Activated T-helper 1 cell treated with anti-CD3 and anti-CD28 coated beads, Interleukin-12 subunit alpha, Interleukin-12 subunit beta, Interleukin-2, Interleukin-4 antibody, amounts not matched to agents 30 ng/mL and 10 ng/mL and 1 ng/mL, durations not matched to agents 14 hours and 24 hours and 36 hours (primary cell): ENCODE measurements at places on chromosomes 12 and 14. TPM values are rescaled to one million over a fixed set of nuclear protein-coding genes. Genes with fewer than 3 reads are reported as not detected.
A peak's percentile ranks its signal among the peaks of the same experiment; 100 is the strongest.

Gene DPPA3
- not detected in 2 replicates for total RNA-seq

GRCh38 chr14:35349496-35350365 lies 54.8 kb downstream of the NFKBIA start:
- DNase-seq: no peak

DNA sequence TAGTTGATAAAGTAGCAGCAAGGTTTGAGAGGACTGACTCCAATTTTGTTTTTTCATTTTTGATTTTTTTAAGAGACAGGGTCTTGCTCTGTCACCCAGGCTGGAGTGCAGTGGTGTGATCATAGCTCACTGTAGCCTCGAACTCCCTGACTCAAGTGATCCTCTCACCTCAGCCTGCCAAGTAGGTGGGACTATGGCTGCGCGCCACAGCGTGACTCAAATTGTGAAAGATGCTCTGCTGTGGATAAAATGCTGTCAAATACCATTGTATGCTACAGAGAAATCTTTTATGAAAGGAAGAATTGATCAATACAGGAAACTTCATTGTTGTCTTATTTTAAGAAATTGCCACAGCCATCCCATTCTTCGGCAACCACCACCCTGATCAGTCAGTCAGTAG lies 48.3 kb downstream of the SCN8A start:
- DNase-seq: no peak

GRCh38 chr14:31294746-31295405 lies 87.3 kb upstream of the HECTD1 start:
- DNase-seq: no peak

DNA sequence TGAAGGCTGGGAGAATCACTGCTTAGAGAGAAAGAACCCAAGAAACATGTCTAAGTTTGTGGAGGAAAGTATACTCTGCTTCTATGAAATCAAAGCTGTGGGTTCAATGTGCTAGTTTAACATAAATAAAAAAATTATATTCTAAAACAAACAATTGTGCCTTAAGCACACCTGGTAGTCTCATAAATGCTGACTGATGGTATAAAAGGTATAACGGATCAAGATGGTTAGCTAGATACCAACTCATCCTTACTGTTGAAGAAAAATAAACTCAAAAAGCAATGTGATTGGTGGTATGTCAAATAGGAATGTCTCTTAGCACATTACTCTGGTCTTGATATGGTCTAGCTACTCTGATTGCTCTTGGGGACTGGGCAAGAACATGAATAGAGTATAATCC lies 117.8 kb downstream of the SLC41A2 start:
- DNase-seq: no peak

Gene GPRC5D
- not detected in 2 replicates for total RNA-seq

Gene PRR4
- 1.9 and 3.6 TPM in 2 replicates for total RNA-seq

GRCh38 chr14:102694530-102695166 lies 82.6 kb upstream of the TRAF3 start:
- DNase-seq: peak; percentile 37

Gene IFI27L1
- 22.0 and 22.7 TPM in 2 replicates for total RNA-seq

GRCh38 chr12:53983950-53984572 lies 885 bp upstream of the HOXC10 start:
- DNase-seq: no peak

DNA sequence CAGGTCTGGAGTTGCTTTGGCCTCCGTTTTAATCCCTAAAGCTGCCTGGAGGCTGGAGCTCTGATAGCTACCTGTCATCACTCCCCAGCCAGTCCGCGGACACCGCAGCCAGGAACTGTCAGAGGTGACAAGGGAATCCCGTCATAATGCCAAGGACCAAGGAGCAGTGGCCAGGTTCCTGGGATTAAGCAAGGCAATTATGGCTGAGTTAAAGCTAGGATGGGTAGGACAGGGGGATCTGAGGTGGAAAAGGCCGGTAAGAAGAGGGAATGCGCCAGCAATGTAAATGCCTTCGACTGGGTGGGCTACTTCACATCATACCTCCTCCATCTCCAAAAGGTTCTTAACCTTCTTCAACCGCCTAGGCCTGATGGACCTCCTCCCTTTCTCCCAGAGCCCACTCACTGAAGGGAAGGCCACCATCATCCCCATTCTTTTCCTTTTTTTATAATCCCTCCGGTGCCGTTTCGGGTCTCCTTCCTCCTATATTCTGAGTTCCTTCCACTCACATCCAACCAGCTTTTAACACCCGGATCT lies 1.9 kb downstream of the PPP1R3E start:
- no peak for DNase-seq

DNA sequence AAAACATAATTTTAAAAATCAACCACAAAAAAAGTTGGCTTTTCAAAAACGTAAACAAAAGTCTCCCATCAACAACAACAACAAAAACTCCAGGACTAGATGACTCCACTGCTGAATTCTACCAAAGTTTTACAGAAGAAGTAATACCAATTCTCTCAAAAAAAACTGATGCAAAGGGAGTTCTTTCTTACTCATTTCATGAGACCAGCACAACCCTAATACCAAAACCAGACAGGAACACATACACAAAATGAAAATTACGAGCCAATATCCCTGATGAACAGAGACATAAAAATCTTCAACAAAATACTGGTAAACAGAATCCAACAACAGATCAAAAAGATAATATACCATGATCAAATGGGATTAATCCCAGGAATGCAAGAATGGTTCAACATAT lies 147.3 kb downstream of the BTG1 start:
- DNase-seq: no peak

DNA sequence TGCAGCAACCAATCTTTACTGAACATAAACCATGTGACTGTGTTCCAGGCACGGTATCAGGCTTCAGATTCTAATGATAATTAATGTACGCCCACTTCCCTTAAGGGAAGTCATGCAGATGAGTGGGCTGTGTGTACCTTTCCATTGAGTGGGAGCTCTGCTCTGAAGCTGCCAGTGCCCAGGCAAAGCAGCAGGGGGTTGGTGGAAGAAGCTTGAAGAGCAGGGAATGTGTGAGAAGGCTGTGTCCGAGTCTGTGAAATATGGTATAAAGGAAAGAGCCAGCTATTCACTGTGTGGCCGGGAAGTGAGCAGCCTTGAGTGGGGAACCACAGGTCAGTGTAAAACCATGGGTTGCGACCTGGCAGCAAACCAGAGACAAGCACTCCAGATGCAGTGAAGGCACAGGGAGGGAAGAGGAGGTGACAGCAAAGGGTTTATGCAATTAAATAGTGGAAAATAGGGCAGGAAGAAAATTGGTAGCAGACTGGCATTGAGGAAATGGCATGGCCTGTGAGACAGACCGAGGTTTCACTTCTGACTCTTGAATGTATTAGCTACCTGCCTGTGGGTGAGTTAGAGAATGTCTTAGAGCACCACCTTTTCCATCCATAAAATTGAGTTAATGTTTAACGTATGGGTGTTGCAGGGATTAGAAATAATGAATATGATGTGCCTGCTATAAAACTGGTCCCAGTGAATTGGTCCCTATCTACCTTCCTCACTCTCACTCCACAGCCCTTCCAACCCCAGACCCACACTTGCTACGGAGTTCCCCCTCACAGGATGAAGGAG lies 116.4 kb downstream of the NTF3 start:
- DNase-seq: no peak

- DNase-seq: peak; percentile 3
Observed at GRCh38 chr12:45725631-45726602, 3.6 kb upstream of the ARID2 start.

- no peak for DNase-seq
Observed at GRCh38 chr12:41739066-41739465, 405.6 kb downstream of the GXYLT1 start.

DNA sequence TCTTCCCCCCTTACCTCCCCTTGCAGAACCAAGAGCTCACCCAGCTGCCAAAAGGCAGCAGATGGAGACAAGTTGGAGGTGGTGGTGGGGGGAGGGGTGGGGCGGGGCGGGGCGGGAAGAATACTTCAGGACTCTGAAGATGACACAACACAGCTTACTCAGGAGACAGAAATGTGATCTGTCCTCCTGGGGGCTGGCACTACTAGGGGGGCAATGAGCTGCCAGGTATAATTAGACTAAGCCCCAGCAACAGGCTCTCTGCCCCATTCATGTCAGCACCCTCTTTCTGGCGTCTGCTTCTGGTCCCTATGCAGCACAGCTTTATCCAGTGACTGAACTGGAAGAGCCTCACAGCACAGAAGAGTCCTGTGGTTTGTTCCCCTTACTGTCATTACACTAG lies 407.0 kb downstream of the MED13L start:
- no peak for DNase-seq

GRCh38 chr12:20211541-20211940 lies 156.8 kb upstream of the PDE3A start:
- DNase-seq: no peak

GRCh38 chr14:103230658-103231334 lies 103.2 kb upstream of the EIF5 start:
- DNase-seq: no peak

Gene NKX2-8
- not detected in 2 replicates for total RNA-seq

- DNase-seq: no peak
Observed at GRCh38 chr12:87794854-87795253, 234.3 kb downstream of the C12orf50 start.

Gene GLT8D2
- total RNA-seq: 0.13 TPM in 1 of 2 replicates, not detected in the other

DNA sequence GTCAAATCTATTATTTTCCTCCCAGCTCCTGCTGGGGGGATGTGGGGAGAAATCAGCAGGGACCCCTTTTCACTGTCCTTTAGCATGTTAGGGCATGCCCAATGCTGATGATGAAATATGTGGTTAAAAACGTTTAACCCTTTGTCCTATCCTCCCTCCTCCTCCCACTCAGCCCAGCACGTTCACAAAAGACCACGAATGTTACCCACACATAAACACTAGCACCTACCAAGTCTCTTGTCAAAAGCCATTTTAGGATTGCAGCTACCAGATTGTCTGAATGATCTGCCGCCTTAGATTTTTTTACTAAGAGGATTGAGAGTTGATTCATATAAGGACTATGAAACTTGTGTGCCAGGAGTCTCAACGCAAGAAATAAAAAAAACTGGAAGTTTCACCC lies 70.4 kb downstream of the TBK1 start:
- DNase-seq: no peak
